ENCODE measurements at places on chromosomes 2 and 18.

DNA sequence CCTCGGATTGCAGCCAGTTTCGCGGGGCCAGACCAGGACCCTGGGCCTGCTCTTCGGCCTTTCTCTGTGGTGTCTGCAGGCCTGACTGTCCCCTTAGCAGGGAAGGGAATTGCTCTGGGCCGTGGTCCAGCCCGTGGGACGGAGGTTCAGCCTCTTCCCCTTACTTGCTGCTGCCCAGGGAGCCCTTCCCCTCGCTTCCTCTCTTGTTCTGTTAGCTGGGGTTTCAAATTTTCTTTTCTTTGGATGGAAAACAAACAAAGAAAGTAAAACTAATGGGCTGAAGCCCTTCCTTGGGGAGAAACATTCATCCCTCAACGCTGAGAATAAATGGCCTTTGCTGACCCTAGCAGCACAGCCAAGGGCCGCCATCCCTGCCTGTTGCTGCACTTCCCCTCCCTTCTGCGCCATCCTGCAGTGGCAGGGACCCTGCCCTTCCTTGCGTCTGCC, 52.4 kb downstream of the ASAP2 start:
- no peak for DNase-seq

GRCh38 chr2:111100765-111101162, 19.9 kb upstream of the BCL2L11 start:
- no peak for DNase-seq

GRCh38 chr18:670522-670921, 13.1 kb downstream of the TYMS start:
- no peak for DNase-seq

DNA sequence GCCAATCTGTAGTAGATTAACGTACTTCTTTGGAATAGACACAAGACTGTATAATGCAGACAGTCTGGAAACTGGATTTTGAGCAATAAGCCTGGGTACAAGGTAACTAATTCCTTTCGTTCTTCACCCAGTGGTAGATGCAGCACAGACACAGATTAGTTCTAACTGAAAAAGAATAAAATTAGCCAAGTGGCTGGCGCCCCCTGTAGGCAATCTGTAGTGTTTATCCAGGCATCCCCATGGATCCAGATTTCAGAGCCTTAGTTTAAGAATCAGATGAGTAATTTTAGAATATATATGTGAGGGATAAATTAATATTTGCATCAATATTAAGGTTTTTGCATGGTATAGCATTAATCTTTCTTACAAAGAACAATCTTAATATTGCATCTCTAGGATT, 563.9 kb downstream of the DCC start:
- peak; percentile 6 for DNase-seq

GRCh38 chr2:217105733-217106649, 246.1 kb upstream of the TNP1 start:
- DNase-seq = no peak

GRCh38 chr2:11588228-11589110, 54.6 kb downstream of the GREB1 start:
- DNase-seq = no peak

DNA sequence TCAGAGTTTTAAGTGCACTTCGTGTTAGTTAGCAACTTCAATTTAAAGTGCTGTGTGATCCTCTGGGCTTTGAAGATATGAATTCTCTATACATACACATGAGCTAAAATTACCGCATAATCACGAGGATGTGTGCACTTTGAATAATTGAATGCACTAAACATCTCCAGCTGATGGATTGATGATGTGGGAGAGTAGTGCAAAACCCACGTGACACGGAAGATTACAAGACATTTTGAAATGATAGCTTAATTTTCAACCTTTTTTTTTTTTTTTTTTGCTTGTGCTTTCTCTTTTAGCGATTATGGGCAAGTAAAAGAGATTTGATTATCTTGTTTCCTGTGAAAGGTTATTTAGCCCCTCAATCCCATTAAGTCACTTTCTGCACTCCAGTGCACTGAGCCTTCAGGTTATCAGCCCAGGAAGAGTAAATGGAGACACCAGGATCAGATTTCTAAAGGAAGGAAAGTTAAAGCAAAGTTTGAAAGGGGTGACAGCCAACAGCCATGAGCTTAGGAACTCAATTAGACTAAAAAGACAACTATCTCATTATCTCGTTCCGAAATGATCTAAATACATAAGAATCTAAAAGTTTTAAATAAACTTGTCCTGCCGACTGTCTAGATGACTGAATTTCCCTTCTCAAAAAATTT, 81.6 kb downstream of the CDK15 start:
- DNase-seq = peak; percentile 25

DNA sequence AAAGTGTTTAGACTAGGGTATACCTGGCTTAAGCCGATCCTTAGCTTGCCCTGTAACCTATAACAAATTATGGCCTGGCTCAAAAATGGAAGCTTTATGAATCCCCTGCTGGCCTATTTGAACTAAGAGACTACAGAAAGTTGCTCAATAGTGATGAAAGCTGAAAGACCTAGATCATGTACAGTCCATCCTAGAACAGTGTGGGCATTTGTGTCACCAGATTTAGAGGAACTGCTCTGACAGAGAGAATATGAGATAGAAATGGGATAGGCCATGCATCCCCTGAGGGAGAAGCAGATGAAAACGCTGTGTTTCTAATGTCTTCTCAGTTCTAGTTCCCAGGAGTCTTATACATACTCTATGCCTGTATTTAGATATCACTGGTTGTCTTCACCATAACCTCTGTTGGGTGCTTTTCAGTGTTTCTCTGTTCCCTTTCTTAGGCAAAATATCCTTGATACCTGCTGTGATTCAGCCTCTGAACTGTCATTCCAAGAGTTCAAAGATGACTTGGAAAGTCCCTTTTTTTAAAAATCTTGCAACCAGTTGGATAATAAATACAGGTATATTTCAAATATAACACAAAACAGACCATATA, 246.9 kb upstream of the SLC39A10 start:
- no peak for DNase-seq

DNA sequence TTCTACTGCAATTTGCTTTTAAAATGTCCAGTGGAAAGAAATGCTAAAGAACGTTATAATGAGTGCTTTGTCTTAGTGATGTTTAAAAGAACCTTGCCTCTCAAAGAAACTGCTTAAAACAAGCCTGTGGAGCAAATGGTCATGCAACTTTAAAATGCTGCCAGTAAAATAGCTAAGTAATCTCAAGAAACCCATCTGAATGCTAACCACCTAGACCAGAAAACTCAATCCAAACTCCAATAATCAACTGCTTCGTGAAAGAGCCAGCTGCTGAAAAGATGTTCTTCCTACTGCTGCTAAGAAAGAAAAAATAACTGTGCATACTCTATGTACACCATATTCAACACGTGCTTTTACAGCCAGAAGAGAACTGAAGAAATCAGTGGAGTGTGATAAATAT, 145.6 kb downstream of the PDE1A start:
- no peak for DNase-seq

DNA sequence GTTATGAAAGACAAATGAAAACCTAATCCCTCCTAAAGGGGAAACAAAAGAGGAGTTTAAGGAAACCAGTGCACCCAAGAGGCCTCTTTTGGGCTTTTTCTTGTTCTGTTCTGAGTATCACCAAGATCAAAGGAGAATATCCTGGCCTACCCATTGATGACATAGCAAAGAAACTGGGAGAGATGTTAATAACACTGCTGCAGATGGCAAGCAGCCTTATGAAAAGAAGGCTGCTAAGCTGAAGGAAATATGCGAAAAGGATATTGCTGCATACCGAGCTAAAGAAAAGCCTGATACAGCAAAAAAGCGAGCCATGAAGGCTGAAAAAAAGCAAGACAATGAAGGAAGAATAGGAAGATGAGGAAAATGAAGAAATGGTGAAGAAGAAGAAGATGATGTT, 23.6 kb upstream of the STAT4 start:
- no peak for DNase-seq

DNA sequence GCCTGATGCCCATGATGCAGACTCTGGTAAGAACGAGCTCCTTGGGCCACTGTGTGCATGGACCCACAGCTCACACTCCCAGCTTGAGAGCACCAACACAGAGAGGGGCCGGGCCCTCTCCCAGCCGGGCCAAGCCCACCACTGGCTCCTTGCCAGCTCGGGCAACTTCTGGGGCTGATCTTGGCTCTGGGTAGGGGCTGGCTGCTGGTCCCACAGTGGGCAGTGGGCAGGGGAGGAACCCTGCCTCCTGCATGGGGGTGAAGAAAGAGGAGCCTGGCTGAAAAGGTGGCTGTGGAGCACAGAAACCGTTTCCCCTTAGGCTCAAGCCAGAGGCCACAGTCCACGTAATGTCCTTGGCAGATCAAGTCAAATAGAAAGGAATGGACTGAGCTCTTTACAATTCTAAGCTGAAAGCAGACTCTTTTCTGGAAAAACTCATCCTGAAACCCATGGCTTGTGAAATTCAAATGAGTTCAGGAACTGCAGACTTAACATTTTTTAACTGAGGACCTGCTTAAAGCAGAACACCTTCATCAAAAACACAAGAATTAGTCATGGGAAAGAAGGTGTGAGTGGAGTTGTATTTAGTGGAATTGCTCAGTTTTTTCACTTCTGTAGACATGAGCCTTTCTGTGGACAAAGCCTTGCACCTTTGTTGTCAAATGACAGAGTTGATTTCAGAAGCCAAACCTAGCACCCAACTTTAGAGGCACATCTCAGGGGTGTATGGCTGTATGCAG, 104.9 kb downstream of the STPG4 start:
- no peak for DNase-seq

GRCh38 chr2:89767572-89768435, 1076.3 kb downstream of the RPIA start:
- no peak for DNase-seq

DNA sequence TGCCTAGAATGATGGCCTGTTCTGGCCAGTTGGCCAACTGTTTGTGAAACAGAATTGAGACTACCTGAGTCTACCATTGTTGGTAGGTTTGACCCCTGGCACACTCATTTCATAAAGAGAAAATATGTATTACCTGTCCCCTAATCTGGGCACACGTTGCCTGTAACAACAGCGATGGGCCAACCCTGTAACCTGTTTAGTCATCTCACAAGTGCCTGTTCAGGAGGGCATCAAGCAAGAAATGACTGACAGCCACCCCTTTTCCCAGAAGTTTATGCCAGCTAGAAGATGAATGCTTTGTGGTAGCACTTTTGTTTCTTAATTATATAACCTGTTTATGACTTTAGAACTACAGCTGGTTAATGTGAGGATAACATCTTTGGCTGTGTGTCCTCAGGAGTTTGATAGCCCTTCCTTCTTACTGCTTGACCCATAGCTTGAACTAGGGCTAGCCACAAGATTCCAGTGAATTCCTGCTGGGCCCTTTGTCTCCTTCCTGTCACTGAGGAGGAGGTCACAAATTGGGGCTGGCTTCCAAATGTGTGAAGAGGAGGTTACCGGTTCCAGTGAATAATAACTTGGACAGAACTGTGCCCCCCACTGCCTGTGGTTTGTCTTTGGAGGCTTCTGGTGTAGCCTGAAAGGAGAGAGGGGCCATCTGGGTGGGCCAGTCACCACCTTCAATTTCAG, 273.9 kb upstream of the EPAS1 start:
- no peak for DNase-seq

DNA sequence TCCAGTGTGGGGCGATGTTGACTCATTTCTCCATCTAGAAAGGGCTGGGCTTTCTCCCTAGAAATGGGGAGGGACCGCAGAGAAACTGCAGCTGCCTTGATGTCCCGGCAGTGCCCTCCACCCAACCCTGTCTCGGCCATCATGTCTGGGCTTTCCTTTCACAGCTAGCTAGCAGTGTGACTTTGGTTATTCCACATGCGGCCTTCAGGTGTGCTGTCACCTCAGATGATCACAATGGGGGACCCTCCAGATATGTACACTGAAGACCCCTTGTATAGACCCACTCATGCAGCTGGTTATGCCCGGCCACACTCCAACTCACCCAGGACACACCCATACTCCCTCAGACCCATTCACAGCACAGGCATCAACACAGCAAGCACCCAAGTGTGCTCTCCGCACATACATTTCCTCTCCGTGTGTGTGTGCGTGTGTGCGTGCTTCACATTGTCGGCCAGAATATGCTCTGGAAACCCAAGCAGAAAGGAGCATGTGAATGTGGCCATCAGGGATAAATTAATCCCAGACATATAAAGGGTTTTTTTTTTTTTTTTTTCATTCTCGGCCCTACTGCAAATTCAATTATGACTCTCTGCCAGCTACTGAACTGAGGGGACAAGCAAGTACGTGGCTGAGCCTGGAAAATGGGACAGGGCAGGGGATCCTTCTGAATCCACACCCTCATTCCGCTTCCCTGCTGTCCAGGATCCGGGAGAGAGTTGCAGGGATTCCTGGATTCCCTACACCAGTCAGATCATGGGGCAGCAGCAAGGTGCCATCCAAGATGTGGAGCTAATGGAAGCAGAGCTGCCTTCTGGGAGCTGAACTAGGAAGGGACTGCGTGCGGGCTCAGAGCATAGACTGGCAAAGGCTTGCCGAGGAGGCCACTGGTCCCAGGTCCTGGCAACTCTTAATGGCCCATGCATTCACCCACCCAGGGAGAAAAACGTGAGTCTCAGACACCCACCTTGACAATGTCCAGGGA, 240.2 kb downstream of the DYSF start:
- DNase-seq = no peak

DNA sequence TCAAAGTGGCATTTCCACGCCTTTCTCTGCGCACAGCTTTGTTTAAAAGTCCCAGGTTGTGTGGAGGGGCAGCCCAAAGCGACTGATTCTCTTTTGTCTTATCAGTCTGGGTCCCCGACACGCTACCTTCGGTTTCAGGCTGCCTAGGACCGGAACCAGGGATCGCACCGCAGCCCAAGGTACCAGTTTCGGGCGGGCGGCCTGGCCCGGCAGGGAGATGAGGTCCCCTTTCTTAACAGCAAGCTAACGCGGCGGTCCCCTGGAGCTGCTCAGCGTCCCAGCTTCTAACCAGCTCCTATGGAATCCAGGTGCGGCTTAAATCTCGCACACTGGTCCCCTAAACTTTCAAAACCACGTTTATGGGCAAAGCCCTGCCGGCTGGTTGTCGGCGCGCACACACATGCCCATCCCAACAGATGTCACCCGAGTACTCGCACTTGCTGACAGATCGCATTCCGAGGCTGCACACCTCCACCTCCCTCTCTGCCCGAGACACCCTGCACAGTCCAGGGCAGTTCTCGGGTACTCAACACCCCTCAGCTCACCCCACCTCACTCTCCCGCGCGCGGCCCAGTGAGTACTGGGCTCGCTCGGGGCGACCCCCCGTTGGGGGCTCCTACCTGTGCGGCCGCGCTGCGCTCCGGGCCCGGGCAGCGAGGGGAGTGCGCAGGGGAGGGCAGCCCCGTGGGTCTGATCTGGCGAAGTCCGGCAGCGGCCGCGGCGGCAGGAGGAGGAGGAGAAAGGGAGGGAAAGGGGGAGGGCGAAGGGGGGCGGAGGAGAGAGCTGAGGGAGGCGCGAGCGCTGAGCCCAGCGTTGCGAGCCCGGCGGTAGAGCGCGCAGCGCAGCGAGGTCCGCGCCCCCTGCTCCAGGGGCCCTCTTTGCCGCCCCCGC, at the start of gene EFEMP1:
EFEMP1 (minus strand) TSS at position 692 of the 891 bp plus-strand sequence. CDS start 1,342 bp downstream, outside the sequence.
- no peak for DNase-seq

GRCh38 chr2:64695721-64696261, 42.1 kb upstream of the SERTAD2 start:
- no peak for DNase-seq

- DNase-seq = no peak
Measured at GRCh38 chr2:48126162-48126561, 219.9 kb upstream of the FBXO11 start.
